Activated CD4-positive, alpha-beta T cell treated with anti-CD3 and anti-CD28 coated beads, Interleukin-10, Interleukin-2, amounts not matched to agents 100 ng/mL and 50 ng/mL, durations not matched to agents 16 hours and 8 hours (primary cell): ENCODE measurements at places on chromosomes 6 and 20.
A peak's percentile ranks its signal among the peaks of the same experiment; 100 is the strongest.

DNA sequence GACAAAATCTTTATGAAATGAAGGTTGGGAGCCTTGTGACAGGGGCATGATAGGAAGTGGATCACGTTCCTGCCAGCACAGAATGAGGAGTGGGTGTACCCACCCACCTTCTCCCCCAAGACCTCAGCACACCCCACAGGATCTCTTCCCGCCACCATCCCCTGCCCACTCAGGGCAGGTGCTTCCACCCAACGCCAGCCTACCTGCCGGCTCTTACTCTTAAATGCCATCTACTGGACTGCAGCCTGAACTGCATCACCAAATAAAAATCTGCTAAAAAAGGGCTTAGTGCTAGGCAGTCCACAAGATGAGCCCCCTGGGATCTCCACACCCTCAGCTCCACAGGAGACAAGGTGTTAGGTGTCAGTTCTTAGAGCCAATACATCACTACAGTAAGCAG, 20.6 kb downstream of the DTNBP1 start:
- no peak for DNase-seq

GRCh38 chr6:53986165-53986720, 125.0 kb upstream of the MLIP start:
- DNase-seq = peak; percentile 18

DNA sequence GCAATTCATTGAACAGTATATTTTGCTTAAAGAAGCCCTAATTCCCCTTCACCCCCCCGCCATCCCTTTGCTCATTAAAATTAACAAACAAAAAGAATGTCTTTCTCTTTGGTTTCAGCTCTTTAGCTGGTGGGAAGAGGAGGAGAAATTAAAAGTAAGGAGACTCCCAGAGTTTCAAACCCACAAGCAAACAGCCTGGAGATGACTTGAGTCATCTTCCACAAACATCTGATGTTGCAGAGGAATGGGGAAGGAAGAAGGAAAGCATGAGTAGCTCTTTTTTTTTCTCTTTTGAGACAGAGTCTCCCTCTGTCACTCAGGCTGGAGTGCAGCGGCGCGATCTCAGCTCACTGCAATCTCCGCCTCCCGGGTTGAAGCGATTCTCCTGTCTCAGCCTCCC, 189.6 kb downstream of the ADAT2 start:
- no peak for DNase-seq

GRCh38 chr6:129872586-129872985, 11.5 kb upstream of the TMEM244 start:
- DNase-seq = no peak

DNA sequence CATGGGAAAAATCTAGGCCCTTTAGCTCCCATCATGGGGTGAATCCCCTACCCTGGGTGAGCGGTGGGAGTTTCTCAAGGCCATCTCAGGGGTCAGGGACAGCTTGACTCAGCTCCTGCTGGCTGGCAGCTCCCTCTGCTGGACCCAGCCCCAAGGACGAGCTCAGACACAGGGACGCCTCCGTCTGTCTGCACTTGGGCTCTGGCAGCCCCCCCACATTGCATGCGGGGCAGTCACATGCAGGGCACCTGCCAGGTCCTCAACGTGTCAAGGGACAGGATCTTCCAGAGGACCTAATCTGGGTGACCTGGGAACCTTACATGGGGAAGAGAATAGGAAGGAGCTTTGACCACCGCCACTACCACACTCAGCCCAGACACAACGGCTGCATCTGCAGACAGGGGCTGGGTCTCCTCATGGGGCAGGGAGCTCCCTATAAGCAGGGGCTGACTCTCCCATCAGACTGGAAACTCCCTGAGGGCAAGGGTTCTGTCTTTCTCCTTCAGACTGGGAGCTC, 173.4 kb downstream of the MRPL14 start:
- DNase-seq = no peak
